PC-3 (cell line): ENCODE measurements at places on chromosomes 12 and 14. TPM values are rescaled to one million over a fixed set of nuclear protein-coding genes. Genes with fewer than 3 reads are reported as not detected.

GRCh38 chr14:23360496-23360895 lies 4.5 kb downstream of the EFS start:
- DNase-seq: no peak

DNA sequence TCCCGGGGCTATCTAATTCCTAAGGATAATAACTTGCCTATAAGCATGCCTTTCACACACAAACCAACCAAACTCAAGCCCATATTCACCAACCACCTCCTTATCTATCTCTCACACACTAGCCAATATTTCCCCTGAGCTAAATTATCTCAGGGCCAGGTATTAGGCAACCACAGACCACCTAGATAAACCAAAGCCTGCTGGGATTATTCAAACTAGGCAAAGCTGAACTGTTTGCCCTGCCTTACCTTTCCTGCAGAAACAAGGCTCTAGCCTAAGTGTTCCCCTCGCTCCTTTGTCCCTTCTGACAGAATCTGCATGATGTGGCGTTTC lies 114.7 kb upstream of the EEA1 start:
- DNase-seq: no peak

GRCh38 chr12:82414926-82415325 lies 56.6 kb downstream of the METTL25 start:
- DNase-seq: peak; percentile 40

Gene SVOP
- total RNA-seq: not detected in 2 replicates

- no peak for DNase-seq
Measured at GRCh38 chr14:103931422-103931821, 3.2 kb downstream of the TDRD9 start.

Gene TEX52
- total RNA-seq: not detected in 2 replicates

GRCh38 chr12:69000540-69001243 lies 67.7 kb upstream of the CPM start:
- no peak for DNase-seq

GRCh38 chr12:31477687-31478086 lies 113.2 kb downstream of the DENND5B start:
- no peak for DNase-seq

GRCh38 chr12:5210179-5210922 lies 166.7 kb downstream of the KCNA5 start:
- DNase-seq: no peak

Gene ZNF891
- total RNA-seq: 0.86 and 0.98 TPM in 2 replicates

Gene NKX2-1
- not detected in 2 replicates for total RNA-seq

Gene G2E3
- total RNA-seq: 27.8 and 32.8 TPM in 2 replicates

DNA sequence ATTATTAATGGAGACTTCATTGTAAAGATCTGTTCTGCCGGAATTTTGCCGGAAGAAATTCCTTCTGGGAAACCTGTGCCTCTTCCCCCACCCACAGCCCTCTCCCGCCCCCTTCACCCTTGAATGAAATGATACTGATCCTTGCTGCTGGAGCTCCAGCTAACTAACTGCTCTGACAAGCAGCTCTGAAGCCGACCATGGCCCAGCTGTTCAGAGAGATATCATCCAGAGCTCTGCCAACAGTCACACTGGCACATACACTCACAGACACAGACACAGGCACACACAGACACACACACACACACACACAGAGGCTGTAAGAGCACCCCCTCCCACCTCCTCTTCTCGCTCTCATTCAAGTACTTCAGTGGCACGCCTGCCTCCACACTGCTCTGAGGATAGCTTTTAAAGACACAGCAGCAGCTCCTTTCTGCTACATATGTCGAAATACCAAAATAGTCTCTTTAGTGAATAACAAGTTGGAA lies 88.6 kb downstream of the R3HDM2 start:
- DNase-seq: no peak

- DNase-seq: peak; percentile 4
Measured at GRCh38 chr12:12511021-12511783, 51.5 kb downstream of the DUSP16 start.

Gene C1QL4
- total RNA-seq: 5.3 and 6.9 TPM in 2 replicates

GRCh38 chr14:72888192-72888591 lies 5.7 kb downstream of the DPF3 start:
- DNase-seq: no peak

Gene KRT6C
- not detected in 2 replicates for total RNA-seq

GRCh38 chr14:62373944-62374343 lies 611.7 kb downstream of the SNAPC1 start:
- peak; percentile 42 for DNase-seq

DNA sequence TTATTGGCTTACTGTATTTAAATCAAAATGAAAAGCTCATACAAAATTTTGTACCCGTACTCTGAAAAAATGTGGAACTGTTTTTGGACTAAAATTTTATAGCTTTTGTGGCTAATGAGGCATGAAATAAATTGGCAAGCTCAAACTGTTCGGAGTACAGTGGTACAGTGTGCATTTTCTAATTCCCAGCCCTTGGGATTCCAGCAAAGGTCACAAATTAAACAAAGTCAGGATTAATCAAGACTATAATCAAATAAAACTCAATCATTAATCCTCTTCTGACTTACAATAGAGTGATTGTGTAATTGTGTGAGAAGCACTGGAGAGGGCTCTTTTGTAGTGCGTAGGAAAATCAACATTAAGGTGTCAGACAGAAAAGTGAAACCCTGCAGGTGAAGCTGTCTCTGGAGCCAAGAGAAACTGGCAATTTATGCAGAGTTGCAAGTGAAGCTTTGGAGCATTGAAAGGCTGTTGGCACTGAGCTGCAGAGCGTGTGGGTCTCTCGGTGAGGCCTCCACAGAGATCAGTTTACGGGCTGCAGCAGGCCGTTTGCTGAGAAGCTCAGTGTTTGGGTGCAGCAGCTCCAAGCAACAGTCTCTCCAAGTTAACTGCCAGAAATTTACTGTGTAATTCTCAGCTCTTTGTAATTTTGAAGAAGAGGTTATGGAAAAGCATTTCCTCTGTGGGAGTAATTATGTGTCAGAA lies 275.9 kb downstream of the FBXL14 start:
- DNase-seq: peak; percentile 62

- no peak for DNase-seq
Measured at GRCh38 chr12:6834254-6834653, 6.0 kb downstream of the P3H3 start.

GRCh38 chr12:68880660-68881325 lies 52.2 kb downstream of the CPM start:
- peak; percentile 13 for DNase-seq

Gene LRP1-AS
- total RNA-seq: not detected in 2 replicates

DNA sequence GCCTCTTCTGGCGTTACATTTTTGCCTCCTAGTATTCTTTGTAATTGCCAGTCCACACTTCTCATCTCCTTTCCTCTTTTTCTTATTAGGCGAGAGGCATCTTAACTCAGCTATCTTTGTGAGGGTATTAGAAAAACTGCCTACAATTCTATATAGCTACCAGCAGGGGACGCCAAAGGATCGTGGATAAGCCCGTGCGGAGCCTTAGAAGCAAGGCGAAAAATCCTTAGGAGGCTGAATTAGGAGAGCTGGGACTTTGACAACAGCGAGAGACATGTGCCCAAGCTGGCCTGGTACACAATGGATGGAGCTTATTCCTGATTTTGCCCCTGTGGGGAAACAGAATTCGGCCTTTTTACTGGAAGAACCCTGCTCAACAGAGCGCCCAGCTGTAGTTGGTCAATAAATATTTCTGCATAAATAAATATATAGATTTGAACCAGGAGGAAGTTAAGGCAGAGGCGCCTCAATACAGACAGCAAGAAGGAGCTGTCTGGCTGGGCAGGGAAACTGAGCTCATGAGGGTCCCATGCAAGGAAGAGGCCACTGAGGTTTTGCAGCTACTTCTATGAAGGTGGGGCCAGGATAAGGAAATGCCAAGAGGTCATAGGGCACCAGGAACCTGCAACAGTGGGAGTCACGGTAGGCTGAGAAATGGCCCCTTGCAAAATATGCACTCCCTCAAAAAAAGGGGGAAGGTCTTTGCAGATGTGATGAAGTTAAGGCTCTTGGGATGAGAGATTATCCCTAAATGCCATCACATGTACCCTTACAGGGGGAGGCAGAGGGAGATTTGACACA lies 14.6 kb upstream of the RBM19 start:
- peak; percentile 80 for DNase-seq

DNA sequence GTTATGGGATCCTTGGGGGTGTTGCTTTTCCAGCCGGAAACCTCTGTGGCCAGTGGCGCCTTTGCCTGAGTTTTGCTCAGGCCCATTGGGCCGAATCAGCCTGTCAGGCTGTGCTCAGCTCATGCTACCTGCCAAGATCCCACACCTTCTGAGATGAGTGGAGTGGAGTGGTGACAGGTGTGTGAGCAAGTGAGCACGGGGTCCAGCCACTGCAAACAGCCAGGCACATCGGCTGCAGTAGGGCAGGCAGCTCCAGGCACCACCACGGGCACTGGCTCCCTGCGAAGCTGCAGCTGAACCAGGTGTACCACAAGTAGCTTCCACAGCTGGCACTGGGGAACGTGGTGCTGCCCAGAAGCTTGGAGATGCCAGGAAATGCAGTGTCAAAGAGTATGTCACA lies 21.1 kb upstream of the WDR89 start:
- DNase-seq: no peak

- DNase-seq: peak; percentile 93
Measured at GRCh38 chr12:109844983-109845823, 12.0 kb upstream of the TRPV4 start.

DNA sequence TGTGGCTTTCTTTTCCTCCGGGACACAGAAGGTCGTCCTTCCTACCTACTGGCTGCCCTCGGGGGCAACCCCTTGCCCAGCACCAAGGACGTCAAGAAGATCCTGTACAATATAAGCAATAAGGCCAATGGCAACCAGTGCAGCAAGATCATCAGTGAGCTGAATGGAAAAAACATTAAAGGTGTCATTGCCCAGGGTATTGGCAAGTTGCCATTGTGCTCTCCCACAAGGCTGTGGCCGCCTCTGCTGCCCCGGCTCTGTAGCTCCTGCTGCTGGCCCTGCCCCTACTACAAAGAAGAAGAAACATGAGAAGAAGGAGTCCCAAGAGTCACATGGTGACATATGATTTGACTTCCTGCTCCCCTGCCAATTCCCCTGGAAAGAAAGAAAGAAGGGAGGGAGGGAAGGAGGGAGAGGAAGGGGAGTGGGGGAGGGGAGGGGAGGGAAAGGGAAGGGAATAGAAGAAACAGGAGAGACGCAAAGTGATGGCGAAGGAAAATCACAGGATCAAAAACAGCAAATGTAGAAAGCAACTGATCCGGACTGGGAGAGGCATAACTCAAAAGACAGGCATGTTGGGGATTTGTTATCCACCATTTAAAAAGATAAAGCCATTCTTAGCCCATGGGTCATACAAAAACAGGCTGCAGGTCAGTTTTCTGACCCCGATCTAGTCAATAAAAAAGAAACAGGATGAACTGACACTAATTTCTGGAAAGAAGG lies 61.3 kb upstream of the RESF1 start:
- no peak for DNase-seq

DNA sequence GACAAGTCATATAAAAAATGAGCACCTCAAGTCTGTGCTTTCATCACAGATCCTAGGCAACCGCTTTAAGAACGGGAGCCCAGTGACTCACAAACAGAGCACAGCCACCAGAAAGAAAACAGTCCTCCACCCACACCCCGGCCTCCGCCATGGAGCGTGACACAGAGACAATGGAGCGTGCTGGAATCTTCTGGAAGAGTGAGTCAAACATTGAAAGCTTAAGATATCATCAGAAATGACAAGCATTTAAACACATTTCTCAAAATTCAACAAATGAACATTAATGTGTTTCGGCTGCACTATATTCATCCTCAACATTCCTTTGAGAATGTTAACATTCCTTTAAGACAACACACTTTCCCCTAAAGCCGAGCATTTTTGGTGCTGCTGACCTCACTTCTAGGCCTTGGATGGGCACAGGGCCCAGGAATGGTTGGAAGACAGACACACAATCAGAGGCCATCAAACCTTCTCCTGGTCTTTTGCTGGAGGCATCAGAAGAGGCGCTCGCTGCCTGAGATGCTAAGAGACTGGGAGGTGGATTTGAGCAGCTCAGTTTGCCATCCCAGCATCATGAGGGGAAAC lies 23.6 kb upstream of the TMEM132D start:
- DNase-seq: no peak

DNA sequence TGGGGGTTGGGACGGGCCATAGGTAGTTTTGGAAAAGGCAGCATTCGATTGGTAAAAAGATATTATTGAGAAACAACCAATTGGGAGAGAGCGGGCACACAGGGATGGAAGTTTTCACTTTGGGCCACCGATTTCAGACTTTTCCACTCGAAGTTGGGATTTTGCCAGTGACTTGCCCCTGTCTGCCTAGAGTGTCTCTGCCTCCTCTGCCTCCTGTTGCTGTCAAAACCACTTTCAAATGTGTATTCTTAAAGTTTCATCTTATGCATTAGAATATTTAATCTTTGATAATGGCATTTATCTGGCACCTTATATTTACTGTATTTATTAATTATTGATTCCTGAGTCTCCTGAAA lies 182.3 kb downstream of the FUT8 start:
- DNase-seq: no peak

DNA sequence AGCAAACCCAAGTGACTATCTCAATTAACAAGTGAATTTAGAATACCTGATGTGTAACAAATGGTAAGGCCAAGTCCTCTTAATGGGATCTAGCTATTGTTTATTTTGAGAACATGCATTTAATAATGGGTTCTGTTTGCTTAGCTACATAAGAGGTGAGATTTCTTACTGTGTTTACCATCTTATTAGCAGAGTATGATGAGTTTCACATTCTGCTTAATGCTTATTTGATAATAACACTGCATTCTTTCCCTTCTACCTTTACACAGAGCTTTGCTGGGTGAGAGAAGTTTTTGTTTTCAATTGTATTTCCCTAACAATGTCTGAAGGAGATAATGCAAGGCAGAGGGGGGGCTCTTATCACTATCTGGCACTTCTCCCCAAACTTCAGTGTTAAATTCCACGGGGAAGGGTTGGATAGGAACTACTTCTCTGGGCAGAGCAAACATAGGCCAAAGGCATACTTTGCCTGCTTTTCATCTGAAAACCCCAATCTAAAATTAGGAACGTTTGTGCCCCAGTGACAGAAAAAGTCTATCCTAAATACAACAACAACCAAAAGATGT lies 129.0 kb upstream of the ATXN7L3B start:
- DNase-seq: no peak

Gene MYO1H
- total RNA-seq: not detected in 2 replicates

GRCh38 chr14:60266021-60266937 lies 17.3 kb downstream of the PPM1A start:
- DNase-seq: peak; percentile 82

Gene SYCP3
- not detected in 2 replicates for total RNA-seq

Gene MFAP5
- not detected in 2 replicates for total RNA-seq

DNA sequence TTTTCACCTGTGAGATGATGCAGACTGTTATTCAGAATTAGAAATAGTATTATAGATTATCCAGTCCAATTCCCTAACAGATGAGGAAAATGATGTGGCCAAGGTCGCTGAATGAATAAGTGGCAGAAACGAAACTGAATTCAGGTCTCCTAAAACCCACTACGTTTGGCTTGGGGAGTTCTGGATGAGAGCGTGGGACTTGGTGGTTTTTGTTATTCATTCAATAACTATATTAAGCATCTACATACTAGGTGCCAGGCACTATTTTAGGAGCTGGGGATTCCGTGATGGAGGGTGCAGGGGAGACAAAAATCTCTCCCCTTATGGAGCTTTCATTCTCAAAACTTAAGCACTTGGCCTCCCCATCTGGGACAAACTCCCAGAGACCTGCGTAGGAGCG lies 813 bp upstream of the CCDC184 start:
- DNase-seq: no peak

GRCh38 chr12:49230176-49230804 lies 34.6 kb upstream of the TUBA1C start:
- DNase-seq: no peak

GRCh38 chr12:21169878-21170472 lies 39.0 kb downstream of the SLCO1B1 start:
- DNase-seq: peak; percentile 54
